Kidney (tissue), 22 donors: ENCODE measurements at places on chromosomes 11 and 22. TPM values are rescaled to one million over a fixed set of nuclear protein-coding genes. Genes with fewer than 3 reads are reported as not detected.

DNA sequence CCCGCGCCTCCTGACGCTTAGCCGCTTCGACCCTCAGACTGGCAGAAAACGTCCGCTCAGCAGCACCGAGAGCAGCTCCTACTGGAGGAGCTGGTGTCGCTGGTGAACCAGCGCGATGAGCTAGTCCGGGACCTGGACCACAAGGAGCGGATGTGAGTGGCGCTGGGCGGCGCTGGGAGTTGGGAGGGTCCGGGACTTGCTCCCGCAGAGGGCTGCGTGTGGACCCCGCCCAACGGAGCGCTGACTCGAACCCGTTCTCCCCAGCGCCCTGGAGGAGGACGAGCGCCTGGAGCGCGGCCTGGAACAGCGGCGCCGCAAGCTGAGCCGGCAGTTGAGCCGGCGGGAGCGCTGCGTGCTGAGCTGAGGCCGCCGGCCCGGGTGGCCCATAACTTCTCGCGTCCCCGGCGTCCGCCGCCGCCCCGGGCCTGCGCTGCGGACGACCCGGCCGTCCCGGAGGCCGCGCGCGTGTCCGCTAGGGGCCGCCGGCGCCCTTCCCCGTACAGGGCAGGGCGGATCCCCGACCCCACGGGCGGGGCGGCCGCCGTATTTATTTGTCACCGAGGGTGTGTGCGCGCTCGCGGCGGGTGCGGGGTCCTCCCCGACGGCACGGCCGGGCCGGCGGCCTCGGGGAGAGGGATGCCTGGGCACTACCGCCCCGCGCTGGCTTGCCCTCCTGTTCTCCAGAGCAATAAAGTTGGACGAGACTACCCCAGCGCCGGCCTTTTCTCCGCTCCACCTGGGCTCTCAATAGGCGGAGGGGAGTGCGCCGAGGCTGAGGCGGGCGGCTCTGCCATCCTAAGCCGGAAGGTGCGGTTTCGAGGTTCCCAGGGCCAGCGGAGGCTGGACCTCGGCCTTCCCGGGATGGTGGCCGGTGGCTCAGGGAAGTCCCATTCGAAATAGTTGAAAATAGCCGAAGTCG lies 3.4 kb downstream of the KCNK7 start:
- no peak overlapping the region for H3K4me3 ChIP-seq
- H3K36me3 ChIP-seq = no peaks in the 10 kb centered on the region
- H3K4me1 ChIP-seq = no peaks in the 10 kb centered on the region

GRCh38 chr11:130705670-130706421 lies 210.4 kb downstream of the SNX19 start:
- H3K27me3 ChIP-seq = no peaks in the 10 kb centered on the region
- H3K4me3 ChIP-seq = no peak overlapping the region
- no peaks in the 10 kb centered on the region for H3K4me1 ChIP-seq
- no peak overlapping the region for H3K27ac ChIP-seq

DNA sequence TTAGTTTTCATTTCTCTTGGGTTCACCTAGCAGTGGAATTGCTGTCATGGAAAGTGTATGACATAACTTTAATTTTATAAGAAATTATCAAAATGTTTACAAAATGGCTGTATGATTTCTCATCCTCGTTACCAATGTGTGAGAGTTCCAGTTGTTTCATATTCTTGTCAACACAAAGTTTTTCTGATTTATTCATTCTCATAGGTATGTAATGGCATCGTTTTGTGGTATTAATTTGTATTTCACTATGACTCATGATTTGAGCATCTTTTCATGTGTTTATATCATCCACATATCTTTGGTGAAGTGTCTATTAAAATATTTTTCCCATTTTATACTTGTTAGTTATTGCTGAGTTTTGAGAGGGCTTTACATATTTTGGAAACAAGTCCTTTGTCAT lies 5.5 kb downstream of the FAM111B start:
- DNase-seq = no peak
- H3K27ac ChIP-seq = no peak overlapping the region

GRCh38 chr11:117934526-117935307 lies 5.5 kb upstream of the TMPRSS13 start:
- no peak overlapping the region for H3K4me3 ChIP-seq
- no peak overlapping the region for H3K27ac ChIP-seq
- no peak for DNase-seq
- H3K4me1 ChIP-seq = no peaks in the 10 kb centered on the region
- no peaks in the 10 kb centered on the region for H3K36me3 ChIP-seq

DNA sequence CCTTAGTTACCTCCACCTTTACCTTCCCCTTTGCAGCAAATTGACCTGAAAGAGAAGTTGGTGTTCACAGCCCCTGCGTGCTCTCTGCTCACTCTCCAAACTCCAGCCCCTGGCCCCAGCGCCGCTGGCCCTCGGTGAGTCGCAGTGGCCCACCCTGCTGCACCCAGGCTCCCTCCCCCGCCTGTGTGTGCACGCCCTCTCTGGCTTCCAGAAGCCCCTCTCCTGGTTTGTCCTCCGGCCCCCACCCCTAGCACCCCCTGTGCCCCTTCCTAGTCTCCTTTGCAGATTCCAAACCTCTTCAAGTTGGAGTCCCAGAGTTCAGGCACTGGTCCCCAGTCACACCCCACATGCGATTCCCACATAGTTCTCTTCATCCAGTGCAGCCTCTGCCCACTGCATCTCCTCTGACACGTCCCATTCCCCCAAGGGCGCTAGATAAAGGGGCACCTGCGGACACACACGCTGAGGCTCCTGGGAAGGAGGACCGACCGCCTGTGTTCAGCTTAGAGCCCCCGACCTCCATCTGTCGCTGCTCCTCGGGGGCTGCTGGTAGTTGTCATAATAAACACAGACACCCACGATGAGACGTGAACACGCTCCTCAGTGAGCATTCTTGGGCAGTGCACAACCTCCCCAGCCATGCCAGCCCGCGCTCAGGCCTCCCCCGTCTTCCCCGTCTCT lies 1.5 kb upstream of the PHRF1 start:
- no peaks in the 10 kb centered on the region for H3K27me3 ChIP-seq
- H3K4me1 ChIP-seq = peaks cover 14% of the 10 kb centered on the region
- peak overlapping the region; percentile 60 for H3K4me3 ChIP-seq
- DNase-seq = no peak
- H3K36me3 ChIP-seq = no peaks in the 10 kb centered on the region
- no peak overlapping the region for H3K27ac ChIP-seq

- H3K27ac ChIP-seq = no peak overlapping the region
- peaks cover 15% of the 10 kb centered on the region for H3K4me1 ChIP-seq
- no peaks in the 10 kb centered on the region for H3K36me3 ChIP-seq
- no peak for DNase-seq
These were observed 1.8 kb downstream of the ARRB1 start for GRCh38 chr11:75349521-75350116.

GRCh38 chr22:30922151-30922611 lies 46.4 kb downstream of the MORC2 start:
- H3K27me3 ChIP-seq = no peaks in the 10 kb centered on the region
- no peaks in the 10 kb centered on the region for H3K4me1 ChIP-seq
- H3K4me3 ChIP-seq = peak overlapping the region; percentile 26
- H3K27ac ChIP-seq = no peak overlapping the region
- H3K36me3 ChIP-seq = peaks cover under 1% of the 10 kb centered on the region

DNA sequence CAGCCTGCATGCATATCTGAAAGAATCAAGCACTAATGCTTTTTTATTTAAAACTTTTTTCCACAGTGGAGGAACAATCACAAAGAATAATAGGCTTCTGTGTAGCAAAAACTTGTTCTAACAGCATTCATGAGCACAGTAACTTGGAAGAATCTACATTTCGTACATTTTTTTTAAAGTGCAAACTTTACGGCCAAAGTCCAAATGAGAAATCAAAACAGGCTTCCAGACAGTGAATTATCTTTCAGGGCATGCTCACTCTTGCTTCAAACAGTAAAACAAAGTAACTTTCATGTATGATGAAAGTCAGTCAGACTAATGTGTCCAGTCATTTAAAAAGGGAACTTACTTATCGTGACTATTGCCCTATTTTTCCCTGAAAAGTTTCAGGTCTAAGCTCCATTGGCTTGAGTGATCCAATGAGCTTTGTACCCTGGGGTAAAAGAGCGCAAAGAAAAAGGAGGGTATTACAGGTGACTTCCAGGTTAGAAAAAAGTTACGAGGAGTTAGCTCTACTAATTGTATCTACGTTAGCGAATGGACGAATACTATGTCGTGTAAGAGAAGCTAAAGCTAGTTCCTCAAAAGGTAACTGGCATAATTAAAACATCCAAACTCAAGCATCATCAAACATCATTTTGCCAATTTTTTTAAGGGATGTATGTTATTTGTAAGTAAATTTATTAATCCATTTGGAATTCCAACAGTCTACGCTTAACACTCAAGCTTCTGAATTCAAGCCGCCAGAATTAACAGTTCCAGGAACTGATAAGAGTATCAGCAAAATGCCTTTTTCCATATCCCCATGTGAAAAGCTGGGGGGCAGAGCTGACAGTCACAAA lies 1.7 kb downstream of the PICALM start:
- peaks cover 7% of the 10 kb centered on the region for H3K4me1 ChIP-seq
- peak overlapping the region; percentile 97 for H3K27ac ChIP-seq
- no peaks in the 10 kb centered on the region for H3K36me3 ChIP-seq
- no peaks in the 10 kb centered on the region for H3K27me3 ChIP-seq
- H3K4me3 ChIP-seq = peak overlapping the region; percentile 100

DNA sequence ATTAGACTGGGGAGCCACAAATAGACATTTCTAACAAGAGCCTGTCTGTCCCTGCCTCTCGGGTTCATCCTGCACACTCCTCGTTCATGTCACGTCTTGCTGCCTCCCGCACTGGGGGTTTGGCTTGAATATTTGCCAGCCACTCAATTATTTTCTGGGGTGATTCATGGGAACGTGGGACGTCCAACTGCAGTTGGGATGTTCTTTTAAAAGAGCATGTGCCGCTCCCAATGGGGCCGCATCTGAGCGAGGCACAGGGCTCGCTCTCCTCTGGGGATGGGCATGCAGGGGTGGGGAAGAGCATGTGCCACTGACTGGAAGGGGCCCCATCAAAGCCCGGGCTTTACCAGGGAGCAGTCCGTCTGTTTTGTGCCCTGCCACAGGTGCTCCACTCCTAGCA lies 43.4 kb downstream of the PARVG start:
- no peaks in the 10 kb centered on the region for H3K36me3 ChIP-seq
- no peak for DNase-seq
- H3K4me3 ChIP-seq = no peak overlapping the region
- no peaks in the 10 kb centered on the region for H3K27me3 ChIP-seq

DNA sequence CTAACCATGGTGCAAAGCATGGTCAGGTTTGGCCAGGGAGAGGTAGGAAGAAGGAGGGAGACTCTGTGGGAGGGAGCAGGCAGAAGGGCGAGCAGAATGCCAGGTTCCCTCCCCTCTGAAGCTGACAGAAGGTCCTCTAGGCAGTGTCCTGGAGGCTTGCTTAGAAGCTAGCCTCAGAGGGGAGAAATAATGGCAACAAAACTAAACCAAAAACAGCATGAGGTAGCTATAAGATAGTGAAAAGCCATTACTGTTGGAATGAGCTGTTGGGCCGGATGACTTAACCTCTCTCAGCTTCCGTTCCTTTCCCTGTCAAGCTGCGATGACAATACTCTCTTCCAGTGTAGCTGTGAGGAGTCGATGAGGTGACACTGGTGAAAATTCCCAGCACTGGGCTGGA lies 36.6 kb downstream of the RASSF10 start:
- no peak for DNase-seq
- H3K27ac ChIP-seq = no peak overlapping the region
- H3K27me3 ChIP-seq = no peaks in the 10 kb centered on the region
- H3K36me3 ChIP-seq = no peaks in the 10 kb centered on the region
- no peaks in the 10 kb centered on the region for H3K4me1 ChIP-seq

- H3K4me3 ChIP-seq = no peak overlapping the region
- H3K36me3 ChIP-seq = no peaks in the 10 kb centered on the region
- H3K27ac ChIP-seq = no peak overlapping the region
- no peaks in the 10 kb centered on the region for H3K4me1 ChIP-seq
- no peak for DNase-seq
- H3K27me3 ChIP-seq = no peaks in the 10 kb centered on the region
These were observed 385.1 kb downstream of the LRRC4C start for GRCh38 chr11:41074318-41074717.

- no peaks in the 10 kb centered on the region for H3K36me3 ChIP-seq
- no peak overlapping the region for H3K4me3 ChIP-seq
- H3K27ac ChIP-seq = no peak overlapping the region
- H3K27me3 ChIP-seq = peaks cover 5% of the 10 kb centered on the region
- H3K4me1 ChIP-seq = no peaks in the 10 kb centered on the region
These were observed 3.7 kb upstream of the ELFN2 start for GRCh38 chr22:37430941-37431340.

DNA sequence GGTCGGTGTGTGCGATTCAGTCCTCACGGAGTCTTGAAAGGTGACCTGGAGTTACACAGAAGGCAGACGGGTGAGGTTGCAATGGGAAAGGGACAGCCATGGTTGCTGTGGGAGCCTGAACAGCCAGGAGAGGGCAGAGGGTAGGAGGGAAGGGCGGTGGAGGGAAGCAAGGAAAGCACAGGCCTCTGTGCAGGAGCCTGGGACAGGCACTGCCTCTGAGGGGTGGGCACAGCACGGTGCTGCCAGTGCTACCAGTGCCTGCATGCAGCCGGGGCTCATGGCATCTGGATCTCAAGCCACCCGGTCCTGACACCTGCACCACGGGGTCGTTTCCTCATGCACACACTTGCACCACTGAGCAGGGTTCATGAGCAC lies 401.0 kb downstream of the TBC1D22A start:
- H3K27ac ChIP-seq = no peak overlapping the region
- DNase-seq = peak; percentile 31
- H3K36me3 ChIP-seq = no peaks in the 10 kb centered on the region
- no peaks in the 10 kb centered on the region for H3K4me1 ChIP-seq
- H3K27me3 ChIP-seq = no peaks in the 10 kb centered on the region

- peak overlapping the region; percentile 85 for H3K4me3 ChIP-seq
- H3K4me1 ChIP-seq = peaks cover 38% of the 10 kb centered on the region
- no peaks in the 10 kb centered on the region for H3K27me3 ChIP-seq
These were observed 999 bp downstream of the TSKU start for GRCh38 chr11:76783896-76784813.

- no peaks in the 10 kb centered on the region for H3K27me3 ChIP-seq
- no peak for DNase-seq
- no peaks in the 10 kb centered on the region for H3K36me3 ChIP-seq
- H3K4me1 ChIP-seq = no peaks in the 10 kb centered on the region
These were observed 30.4 kb downstream of the PAAF1 start for GRCh38 chr11:73907191-73907590.

DNA sequence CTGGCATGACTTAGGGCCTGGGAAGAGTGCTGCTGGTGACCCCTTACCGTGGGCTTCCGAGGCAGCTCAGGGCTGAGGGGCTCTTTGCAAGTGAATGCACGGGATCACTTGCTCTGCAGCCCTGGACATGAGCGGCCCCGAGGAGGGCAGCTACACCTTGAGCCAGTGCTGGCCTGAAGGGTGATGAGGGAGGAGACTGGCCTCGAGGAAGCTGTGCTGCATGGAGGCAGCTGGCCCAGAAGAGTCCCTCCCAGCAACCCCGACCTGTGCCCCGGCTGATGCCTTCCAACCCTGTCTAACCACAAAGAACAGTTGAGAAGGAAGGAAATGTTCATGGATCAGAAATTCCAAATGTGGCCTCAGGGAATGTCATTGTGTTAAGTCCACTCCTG lies 45.2 kb downstream of the TBX1 start:
- DNase-seq = peak; percentile 23
- no peak overlapping the region for H3K27ac ChIP-seq
- no peaks in the 10 kb centered on the region for H3K36me3 ChIP-seq

- no peak for DNase-seq
- H3K36me3 ChIP-seq = no peaks in the 10 kb centered on the region
- no peaks in the 10 kb centered on the region for H3K27me3 ChIP-seq
These were observed 54.4 kb downstream of the TMEM135 start for GRCh38 chr11:87092159-87092558.

GRCh38 chr22:18078329-18079041 lies 695 bp downstream of the PEX26 start:
- peak overlapping the region; percentile 100 for H3K4me3 ChIP-seq
- H3K27ac ChIP-seq = peak overlapping the region; percentile 79
- H3K36me3 ChIP-seq = peaks cover 28% of the 10 kb centered on the region
- H3K27me3 ChIP-seq = no peaks in the 10 kb centered on the region
- H3K4me1 ChIP-seq = no peaks in the 10 kb centered on the region
- DNase-seq = peak; percentile 31

Gene GSTT2B
- 20.6 TPM for polyA plus RNA-seq

Gene DERL3
- 3.1 TPM for polyA plus RNA-seq

Gene NUP50
- 11.3 TPM for polyA plus RNA-seq
